Stimulated activated CD8-positive, alpha-beta memory T cell treated with anti-CD3 and anti-CD28 coated beads, Interleukin-15, amount 100 ng/mL, for 48 hours (primary cell): ENCODE measurements at places on chromosomes 6 and 20.

- no peak for DNase-seq
Measured at GRCh38 chr6:11744753-11745152, 33.9 kb downstream of the ADTRP start.

DNA sequence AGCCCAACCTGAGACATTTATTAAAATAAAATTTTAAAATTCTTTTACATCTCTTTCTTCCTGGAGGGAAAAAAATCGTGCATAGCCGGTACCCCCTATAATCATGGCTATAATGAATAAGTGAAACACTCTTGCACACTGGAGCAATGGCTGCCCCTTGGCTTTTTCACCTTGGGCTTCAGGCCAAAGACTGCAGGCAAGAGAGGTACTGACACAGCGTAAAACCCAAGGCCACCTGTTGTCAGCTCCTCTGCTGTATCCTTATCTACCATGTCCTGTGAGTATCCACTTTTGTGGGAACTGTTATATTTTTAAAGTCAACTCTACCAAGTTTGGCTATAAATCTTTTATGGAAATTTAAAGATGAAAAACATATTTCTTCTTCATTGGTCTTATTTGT lies 23.0 kb upstream of the LY86 start:
- no peak for DNase-seq

- DNase-seq: no peak
Measured at GRCh38 chr20:37377346-37378081, 31.6 kb downstream of the SRC start.

- DNase-seq: no peak
Measured at GRCh38 chr6:78614961-78615360, 252.4 kb upstream of the IRAK1BP1 start.

DNA sequence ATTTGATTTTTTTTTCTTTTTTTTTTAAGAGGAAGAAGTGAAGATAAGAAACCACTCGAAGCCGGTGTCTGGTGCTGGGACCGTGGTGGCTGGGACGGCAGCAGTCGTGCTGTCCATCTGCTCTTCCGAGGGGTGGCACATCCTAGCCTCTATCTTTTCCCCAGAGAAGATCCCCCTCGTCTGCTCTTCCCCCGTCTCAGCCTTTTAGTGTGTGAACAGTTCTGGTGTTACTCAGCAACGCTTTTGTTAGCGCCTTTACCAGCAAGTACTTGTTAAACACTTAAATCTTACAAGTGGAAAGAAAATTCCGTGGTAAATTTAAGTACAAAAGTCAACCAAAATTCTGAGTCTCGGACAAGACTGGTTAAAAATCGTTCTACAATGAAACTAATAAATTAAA lies 90.1 kb downstream of the RSPH3 start:
- no peak for DNase-seq

GRCh38 chr6:109475625-109476024 lies 7.4 kb downstream of the ZBTB24 start:
- no peak for DNase-seq

DNA sequence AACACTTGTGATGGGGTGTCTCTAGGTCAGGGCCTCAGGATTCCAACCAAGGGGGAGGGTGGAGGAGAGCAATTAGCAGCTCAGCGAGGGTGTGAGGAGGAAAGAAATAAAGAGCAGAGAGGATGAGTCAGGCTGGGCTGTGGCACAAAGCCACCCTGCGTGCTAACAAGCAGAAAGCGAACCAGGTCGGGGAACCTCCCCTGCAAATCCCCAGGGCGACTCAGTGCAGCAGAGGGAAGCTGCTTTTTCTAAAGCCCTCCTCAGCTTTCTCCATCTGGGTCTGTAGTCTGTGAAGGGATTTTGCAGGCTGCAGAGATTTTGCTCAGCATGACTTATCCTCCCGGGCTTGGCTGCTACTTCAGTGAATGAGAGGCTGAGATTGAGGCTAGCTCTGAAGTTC lies 6.6 kb upstream of the SPO11 start:
- DNase-seq: no peak

GRCh38 chr6:98831057-98831958 lies 3.1 kb upstream of the POU3F2 start:
- no peak for DNase-seq

- no peak for DNase-seq
Measured at GRCh38 chr6:141024526-141024925, 1108.2 kb upstream of the GJE1 start.

DNA sequence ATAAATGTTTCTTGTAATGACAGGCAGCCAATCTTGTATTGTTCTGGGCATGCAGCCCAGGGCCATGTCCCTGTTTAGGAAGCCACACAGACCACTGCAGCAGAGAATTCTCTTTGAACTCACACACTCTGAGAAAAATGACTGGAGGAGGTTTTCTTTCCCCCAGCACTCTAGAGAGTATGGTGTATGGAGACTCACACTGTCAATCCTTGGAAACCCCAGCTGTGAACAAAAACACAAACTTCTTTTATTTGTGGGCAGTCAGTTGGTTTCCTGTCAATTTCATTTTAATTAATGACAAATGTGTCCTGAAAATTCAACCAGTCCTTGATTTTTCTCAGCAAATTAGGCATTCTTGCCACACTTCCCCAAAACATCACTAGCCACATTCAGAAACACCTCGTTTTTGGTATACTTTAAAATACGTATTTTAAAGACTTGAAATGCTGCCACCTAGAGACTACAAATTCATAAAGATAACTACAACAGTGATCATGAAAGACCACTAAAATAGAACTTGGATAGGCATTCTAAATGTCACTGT lies 52.9 kb upstream of the UFL1 start:
- no peak for DNase-seq

- DNase-seq: peak; percentile 64
Measured at GRCh38 chr20:25223179-25223661, 24.7 kb upstream of the PYGB start.

DNA sequence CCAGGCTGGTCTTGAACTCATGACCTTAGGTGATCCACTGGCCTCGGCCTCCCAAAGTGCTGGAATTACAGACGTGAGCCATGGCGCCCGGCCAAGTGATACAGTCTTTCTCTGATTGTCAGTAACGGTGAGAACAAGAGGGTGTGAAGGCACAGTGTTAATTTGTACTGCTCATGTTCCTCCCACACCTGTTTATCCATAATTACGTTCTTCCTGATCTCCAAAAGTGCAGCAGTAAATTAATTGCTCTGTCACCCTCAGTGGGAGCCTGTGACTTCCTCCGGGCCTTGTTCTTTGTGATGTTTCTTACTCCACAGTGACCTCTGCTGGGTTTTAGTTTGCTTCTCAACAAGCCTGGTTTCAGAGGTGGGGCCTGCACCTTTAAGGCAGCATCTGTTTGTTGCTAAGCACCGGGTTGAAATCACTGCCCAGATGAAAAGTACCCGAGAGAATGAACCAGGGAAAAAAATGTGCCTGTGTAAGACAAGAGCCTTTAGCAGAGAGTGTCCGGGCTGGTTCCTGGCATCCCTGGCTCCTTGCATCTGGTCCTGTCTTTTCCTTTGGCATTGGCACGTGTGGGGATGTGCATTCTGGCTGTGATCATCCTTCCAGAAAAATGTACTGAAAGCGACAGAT lies 89.1 kb upstream of the CLDN20 start:
- peak; percentile 35 for DNase-seq

DNA sequence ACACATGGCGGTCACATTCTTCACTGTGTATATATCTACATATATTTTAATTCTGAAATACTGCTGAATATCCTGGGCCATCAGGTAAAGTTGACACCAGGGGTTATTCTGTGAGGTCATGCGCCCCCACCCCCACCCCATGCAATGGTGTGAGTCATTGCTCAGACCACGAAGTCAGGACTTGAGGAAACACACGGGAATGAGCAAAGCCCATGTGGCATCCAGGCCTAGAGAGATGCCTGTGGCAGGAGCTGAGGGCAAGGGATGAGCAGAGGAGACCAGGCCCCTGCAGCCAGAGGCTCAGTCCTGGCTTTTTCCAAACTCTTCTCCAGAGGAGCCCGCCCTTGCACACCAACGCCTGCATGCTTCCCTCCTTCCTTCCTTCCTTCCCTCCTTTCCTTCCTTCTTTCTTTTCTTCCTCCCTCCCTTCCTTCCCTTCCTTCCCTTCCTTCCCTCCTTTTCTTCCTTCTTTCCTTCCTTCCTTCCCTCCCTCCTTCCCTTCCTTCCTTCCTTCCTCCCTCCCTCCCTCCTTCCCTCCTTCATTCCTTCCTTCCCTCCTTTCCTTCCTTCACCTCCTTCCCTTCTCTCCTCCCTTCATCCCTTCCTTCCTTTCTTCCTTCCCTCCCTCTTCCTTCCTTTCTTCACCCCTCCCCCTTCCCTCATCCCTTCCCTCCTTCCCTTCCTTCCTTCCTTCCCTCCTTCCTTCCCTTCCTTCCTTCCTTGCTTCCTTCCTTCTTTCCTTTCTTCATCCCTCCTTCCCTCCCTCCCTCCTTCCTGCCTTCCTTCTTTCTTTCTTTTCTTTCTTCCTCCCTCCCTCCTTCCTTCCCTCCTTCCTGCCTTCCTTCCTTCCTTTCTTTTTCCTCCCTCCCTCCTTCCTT lies 72.0 kb upstream of the INSM1 start:
- no peak for DNase-seq

DNA sequence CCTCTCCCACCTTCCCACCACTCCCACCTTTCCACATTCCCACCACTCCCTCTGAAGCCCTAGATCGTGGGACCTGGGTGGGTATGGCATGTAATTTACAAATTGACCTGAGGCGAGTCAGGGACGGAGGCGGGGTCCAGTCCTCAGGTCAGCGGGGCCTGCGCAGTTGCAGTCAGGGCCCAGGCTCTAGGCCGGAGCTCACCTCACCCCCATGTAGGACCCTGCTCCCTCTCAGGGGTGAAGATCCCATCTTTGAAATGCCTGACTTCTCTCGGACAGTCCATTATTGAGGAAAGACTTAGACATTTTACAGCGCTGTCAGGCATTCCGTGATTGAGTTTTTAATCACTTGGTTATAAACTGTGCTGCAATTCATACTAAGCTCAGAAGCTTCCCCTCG lies 10.5 kb downstream of the THBS2 start:
- DNase-seq: no peak

DNA sequence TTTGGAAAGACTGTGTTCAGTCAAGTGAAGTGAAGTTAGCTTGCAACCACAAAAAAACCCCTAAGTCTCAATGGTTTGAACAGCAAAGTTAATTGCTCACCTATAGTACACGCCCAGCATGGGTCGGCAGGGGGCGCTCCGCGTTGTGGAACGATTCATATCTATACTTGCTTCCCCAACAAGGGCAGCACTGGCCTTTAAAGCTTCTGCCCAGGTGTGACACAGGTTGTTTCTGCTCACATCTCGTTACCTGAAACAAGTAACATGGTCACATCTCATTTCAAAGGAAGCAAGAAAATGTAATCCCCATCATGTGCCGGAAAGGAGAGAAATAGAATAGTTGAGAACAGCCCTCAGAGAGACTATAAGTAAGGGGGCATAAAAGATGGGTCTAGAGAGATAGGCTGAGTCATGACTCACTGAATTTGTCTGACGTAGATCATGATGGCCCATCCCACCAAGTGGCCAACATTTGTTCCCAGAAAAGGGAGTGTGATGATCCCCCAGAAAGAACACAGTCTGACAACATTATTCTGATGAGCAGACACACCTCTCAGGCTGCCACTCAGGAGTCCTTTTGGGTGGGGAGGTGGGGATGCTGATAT lies 29.0 kb downstream of the HNF4A start:
- DNase-seq: peak; percentile 61

GRCh38 chr6:109282756-109283155 lies 99.5 kb downstream of the CD164 start:
- no peak for DNase-seq

DNA sequence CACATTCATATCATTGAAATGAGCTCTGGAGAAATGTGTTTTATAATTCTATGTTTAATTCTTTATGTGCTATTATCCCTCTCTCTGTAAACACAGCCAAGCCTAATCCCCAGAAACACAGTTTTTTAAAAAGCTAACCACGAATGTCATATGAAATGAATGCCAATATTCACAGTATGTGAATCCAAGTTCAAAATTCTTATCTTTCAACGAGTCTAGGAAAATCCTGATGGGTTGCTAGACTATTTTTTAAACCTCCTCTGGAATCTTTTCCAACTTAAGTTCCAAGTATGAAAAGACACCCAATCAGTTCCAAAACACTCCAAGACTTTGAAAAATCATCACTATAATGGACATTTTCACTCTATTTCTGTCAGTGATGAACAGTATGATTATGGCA lies 689.3 kb downstream of the HACE1 start:
- no peak for DNase-seq

DNA sequence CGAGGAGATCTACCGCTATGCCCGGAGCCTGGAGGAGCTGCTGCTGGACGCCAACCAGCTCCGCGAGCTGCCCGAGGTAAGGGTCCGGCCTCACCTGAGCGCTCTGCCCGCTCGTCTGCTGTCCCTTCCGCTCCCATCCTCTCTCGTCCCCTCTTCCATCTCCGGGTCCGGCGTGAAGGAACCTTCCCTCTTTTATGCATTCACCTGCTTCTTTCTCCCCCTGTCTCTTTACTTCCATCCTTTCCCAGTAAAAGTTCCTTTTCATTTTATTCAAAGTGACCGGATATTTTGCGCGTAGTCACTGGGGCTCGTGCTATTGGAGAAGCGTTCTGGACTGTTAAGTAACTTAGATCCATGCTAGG lies 516 bp downstream of the LRRC1 start:
- no peak for DNase-seq

- DNase-seq: no peak
Measured at GRCh38 chr20:54092021-54092420, 21.6 kb upstream of the BCAS1 start.
